ENCODE measurements at places on chromosomes 13 and 19.

GRCh38 chr19:31102674-31103073 lies 246.6 kb downstream of the TSHZ3 start:
- DNase-seq, result no peak

- DNase-seq, result no peak
These were observed 17.1 kb downstream of the UCHL3 start for GRCh38 chr13:75566658-75567057.

GRCh38 chr19:13920940-13921747 lies 15.1 kb downstream of the CC2D1A start:
- DNase-seq, result no peak

DNA sequence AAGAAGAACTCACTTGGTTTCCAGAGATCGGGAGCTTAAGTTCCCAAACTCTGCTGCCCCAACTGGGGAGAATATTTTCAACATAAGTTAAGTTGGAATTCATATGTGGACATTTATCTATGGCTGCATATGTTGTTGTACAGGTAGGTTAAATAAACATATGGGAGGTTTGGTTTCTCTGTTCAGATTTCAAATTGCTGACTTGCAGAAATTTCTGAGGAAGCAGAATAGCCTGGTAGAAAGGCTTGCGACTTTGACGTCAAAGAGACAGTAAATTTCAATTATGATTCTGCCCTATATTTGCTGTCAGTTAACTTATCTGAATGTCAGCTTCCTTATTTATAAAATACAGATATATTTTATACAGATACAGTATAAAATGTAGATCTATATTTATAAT lies 40.0 kb upstream of the TPP2 start:
- DNase-seq, result no peak

DNA sequence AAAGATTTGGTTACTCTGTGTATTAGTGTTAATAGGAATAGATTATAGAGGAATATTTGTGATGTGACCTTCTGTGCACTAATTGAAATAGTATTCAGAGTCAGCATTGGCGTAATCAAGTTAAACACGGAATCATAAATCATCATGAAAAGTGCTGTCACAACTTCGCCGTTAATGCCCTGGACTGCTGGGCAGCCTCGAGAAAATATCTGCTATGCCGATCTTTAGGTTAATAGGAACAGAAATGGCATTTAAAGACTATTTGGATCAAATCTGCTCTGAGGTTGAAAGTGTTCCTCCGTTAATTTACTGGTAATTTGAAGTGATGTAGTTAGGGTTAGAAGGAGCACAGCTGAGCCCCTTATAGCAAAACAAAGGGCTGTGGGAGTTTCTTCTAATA lies 219.0 kb downstream of the MZT1 start:
- no peak for DNase-seq

DNA sequence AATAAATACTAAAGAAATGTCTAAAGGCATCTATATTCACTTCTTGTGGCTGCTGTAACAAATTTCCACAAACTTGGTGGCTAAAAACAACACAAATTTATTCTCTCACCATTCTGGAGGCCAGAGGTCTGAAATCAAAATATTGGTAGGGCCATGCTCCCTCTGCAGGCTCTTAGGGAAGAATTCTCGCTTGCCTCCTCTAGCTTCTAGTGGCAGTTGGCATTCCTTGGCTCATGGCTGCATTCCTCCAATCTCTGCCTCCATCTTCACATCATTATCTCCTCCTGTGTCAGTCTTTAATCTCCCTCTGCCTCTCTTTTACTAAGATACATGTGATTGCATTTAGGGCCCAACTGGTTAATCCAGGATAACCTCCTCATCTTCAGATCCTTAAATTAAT lies 54.1 kb upstream of the RFXAP start:
- no peak for DNase-seq

- DNase-seq, result no peak
These were observed 1.8 kb upstream of the SSBP4 start for GRCh38 chr19:18417250-18418028.

DNA sequence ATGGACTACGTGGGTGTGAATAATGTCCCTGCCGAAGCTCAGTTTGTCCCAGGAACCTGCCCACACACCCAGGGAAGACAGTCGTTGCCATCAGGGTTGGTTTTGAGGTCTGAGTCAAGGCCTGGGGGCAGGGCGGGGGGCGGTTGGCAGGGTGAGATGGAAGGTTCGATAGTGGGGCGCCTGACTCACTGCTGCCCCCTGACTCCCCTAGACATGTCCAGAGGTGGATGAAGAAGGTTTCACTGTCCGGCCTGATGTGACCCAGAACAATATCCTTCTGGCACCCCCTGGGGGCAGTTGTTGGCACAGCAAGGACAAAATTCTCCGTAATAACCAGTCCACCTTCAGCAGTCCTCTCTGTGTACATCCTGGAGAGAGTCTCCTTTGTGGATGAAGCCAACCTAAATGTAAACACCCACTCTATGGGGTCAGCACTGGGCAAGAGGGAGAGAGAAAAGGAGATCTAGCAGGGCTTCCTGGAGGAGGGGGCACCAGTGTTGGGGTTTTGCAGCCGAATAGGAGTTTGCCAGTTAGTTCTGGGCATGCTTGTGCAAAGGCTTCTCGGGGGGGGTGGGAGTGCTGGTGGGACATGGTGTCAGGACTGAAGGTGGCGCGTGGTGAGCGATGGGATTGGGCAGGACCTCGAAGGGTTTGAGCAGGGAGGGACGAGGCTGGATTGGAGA lies 19.6 kb upstream of the B3GNT3 start:
- no peak for DNase-seq

DNA sequence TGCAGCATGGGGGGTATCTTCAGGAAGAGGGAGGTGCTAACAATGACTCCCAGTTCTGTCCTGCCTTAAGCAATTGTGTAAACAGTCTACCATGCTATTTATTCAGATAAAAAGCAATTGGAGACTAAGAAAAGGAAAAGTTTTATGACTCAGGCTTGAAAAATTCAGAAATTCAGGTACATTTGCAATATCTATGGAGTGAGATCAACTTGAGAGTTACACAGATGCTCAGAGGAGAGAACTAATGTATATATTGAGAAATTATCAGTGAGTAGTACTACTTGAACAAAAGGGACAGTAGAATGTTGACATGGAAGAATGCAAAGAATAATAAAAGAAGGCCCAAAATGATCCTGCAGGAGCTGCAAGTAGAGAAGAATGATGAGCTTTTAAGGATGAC lies 277.6 kb upstream of the DACH1 start:
- DNase-seq, result no peak

DNA sequence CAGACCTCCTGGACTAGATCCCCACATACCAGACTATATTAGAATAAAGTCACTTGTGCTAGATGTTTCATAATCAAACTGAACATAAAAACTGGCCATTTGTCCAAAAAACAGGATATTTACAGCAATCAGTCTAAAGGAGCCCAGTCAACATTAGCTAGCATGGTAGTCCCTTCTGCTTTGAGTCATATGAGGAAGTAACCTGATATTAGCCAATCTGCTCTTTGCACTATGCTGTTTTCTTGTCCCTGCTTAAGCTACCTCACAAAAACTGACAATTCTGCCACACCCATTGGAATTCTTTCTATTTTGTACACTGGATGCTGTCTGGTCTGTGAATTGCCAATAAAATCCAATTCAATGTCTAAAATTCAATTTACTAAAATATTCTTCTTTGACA lies 1824.2 kb downstream of the OLFM4 start:
- no peak for DNase-seq

DNA sequence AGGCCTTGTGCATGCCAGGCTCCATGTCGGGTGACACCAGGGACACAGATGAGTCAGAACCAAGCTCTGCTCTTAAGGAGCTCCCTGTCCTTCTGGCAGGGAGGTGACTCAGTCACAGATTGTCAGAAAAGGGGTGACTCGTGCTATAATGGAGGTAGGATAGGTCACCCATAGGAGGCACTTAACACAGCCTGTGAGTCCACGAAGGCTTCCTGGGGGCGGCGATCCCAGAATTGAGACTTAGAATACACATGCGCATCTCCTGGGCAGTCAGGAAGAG lies 19.6 kb downstream of the FUZ start:
- no peak for DNase-seq

DNA sequence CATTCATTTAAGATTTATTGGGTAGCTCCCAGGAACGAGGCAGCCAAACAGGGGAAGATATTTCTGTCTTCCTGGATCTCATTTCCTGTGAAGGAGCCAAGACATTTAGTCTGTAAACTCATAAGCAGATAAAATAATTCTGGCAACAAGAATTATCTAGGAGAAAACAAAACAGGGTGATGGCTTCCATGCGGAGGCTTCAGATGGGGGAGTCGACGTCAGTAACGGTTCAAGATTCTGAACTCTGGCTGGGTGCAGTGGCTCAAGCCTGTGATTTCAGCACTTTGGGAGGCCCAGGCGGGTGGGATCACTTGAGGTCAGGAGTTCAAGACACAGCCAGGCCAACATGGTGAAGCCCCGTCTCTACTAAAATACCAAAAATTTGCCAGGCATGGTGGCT lies 1.3 kb downstream of the GNA15 start:
- DNase-seq, result no peak

DNA sequence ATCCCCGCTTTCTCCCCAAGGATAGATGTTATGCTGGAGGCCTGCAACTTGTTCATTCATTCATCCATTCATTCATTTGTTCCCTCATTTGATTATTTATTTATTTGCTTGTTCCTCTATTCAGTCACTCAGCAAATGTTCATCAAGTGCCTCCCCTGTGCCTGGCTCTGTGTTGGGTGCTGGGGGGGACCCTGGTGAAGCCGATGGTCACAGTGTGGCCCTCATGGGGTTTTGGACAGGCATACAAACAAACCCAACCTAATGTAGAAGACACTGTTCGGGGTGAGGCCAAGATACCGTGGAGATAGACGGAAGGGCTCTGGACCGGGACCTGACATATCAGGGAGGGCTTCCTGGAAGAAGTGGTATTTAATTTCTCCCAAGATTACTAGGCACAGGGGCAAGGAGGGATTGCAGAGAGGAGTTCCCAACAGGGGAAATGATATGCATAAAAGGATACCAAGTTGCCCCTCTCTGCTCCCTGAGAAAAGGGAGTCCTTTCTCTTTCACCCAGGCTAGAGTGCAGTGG lies 58.1 kb downstream of the ZNF536 start:
- DNase-seq, result no peak

DNA sequence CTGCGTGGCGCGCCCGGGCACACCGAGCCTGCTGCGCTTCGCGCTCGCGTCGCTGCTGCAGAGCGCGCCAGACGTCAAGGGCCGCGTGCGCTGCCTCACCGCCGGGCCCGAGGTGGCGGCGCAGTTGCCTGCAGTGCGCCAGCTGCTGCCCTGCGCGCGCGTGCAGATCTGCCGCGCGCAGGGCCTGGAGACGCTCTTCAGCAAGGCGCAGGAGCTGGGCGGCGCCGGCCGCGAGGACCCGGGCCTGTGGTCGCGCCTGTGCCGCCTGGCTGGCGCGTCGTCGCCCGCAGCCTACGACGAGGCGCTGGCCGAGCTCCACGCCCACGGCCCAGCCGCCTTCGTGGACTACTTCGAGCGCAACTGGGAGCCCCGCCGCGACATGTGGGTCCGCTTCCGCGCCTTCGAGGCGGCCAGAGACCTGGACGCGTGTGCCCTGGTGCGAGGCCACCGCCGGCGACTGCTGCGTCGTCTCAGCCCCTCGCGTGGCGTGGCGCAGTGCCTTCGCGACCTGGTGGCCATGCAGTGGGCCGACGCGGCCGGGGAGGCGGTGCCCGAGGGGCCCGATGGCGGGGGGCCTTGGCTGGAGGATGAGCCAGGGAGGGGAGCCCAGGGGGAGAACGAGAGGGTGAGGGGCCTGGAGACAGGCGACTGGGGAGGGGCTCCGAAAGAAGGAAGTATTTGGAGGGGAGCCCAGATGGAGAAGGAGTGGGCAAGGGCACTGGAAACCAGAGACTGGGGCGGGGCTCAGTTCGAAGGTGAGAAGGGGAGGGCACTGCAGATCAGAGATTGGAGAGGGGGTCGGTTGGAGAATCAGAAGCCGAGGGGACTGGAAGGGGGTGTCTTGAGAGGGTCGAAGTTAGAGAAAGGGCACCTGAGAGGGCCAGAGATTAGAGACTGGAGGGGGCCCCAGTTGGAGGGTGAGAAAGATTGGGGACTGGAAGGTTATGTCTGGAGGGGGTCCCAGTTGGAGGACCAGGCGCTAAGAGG lies 24.7 kb downstream of the ZSWIM9 start:
- no peak for DNase-seq

GRCh38 chr13:99093997-99094396 lies 106.7 kb upstream of the UBAC2 start:
- DNase-seq, result no peak

DNA sequence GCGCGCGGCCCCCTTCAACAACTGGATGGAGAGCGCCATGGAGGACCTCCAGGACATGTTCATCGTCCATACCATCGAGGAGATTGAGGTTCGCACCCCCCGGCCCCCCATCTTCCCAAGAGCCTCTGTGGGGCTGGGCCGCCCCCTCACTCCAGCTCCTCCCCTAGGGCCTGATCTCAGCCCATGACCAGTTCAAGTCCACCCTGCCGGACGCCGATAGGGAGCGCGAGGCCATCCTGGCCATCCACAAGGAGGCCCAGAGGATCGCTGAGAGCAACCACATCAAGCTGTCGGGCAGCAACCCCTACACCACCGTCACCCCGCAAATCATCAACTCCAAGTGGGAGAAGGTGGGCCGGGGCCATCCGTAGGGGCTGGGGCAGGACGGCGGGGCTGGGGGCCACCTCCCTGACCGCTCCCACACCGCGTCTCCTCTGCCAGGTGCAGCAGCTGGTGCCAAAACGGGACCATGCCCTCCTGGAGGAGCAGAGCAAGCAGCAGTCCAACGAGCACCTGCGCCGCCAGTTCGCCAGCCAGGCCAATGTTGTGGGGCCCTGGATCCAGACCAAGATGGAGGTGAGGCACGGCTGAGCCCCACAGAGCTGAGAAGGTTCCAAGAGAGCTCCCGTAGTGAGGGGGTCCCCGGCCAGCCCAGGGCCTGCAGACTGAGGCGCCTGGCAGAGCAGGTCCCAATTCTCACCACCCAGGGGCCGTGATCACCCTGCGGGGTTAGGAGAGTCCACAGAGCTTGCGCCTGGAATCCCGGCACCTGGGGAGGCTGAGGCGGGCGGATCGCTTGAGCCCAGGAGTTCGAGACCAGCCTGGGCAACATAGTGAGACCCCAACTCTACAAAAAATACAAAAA lies 20.1 kb downstream of the CAPN12 start:
- DNase-seq, result no peak

DNA sequence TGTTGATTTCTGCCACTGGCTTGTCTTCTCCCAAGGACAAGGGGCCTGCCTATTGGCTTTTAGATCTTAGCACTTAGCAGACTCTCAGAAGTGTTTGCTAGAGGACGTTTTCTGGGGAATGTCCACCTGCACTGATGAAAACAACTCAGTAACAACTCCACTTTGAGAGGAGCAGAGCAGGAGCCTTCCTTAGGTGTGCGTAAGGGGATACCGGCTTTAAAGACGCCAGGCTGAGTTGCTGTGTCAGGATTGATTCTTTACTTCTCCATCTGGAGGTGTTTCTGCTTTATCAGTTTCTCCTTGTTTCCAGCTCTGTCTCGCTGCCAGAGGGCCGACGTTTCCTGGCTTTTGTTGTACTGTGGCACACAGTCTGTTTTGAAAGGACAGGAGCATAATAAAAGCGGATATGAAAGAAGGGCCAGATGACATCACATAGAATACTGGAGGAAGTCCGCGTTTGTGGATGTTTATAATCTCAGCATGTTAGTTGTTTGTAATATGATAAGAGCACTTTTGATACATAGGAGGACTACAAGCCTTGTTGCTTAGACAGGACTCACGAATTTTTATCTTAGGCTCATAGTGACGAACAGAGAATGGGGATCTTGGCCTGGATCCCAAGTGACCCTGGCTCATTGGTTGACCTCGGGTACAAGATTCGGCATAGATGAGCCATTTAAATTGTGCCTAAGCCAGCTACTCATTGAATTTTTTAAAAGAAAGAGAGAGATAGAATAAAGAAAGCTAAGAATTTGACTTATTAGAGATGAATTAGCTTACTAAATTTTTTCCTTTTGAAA lies 34.6 kb downstream of the COL4A2 start:
- no peak for DNase-seq

Measured in central memory CD8-positive, alpha-beta T cell (primary cell).